GM23338 (cell line): ENCODE measurements at places on chromosomes 5 and 9.

DNA sequence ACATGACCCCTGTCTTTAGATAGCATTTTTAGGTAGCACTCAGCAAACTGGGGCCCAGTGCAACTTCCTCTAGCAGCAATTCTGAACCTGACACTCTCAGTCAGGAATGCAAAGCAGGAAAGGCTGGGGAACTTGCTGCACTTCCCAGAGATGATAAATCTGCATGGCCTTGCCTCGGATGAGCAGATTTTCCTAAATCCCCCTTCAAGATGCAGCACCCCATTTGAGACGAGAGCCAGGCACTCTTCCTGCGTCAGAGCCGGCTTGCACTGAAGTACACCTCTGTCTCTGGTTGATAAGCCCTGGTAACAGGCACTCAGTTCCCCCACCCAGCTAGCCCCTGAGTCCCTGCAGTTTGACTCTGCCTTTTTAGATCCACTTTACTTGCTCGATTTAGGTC, 296.7 kb upstream of the PANK3 start:
- DNase-seq, result peak; percentile 40

GRCh38 chr9:126225611-126226609, 100.7 kb upstream of the MVB12B start:
- DNase-seq, result no peak

DNA sequence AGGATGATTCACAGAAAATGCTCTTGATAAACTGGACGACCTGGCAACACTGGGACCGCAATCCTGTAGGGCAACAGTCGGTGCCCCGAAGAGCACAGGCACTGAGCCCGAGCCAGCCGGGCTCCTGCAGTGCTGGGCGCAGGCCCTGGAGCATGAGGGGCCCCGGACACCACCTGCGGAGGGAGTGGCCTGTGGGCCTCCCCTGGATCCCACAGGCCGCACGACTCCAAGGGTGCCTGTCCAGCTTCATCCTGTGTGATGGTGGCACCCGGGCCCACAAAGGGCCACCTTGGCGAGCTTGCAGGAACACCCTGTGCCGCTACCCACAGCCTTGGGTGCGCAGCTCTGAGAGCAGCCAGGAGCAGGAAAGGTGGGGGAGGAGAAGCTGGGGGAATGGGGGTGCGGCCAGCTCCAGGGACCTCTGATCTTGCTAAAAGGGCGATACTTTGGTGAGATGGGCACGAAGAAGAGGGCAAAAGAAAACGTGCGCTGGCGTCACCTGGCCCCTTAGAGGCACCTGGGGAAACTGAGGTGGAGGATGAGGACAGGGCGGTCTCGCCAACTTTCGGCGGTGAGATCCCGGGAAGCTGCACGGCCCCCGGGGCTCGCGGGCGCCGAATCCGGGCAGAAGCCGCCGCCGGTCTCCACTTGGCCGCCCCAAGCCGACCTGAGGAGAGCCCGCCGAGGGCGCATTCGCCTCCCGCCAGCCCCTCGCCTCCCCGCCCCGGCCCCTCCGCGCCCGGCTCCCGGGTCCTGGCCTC, 722 bp downstream of the TBC1D9B start:
- peak; percentile 63 for DNase-seq

GRCh38 chr9:2337627-2338026, 284.0 kb upstream of the VLDLR start:
- DNase-seq, result no peak

GRCh38 chr5:94702729-94703128, 84.3 kb downstream of the SLF1 start:
- no peak for DNase-seq

DNA sequence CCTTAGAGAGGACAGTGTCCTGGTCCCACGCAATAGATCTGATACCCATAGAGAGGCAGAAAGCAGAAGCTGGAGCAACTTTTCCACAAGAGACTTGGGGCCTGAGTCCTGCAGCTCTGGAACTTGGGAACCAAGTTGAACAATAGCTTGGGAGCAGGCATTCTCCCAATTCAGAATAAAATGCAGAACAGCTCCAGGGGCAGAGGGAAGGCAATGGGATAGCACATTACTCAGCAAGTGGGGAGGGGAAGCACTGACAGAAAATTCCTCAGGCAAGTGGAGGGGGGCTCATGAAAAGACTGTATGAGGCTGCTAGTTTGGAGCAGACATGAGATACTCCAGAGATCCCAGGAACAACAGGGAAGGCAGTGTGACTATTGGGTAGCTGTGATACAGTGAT, 513.6 kb downstream of the HINT1 start:
- peak; percentile 24 for DNase-seq

- DNase-seq, result no peak
These were observed 2176.8 kb upstream of the C9orf72 start for GRCh38 chr9:29750062-29750461.
